Cortex of kidney (tissue), 1 donor: ENCODE measurements at places on chromosomes 5 and 9.

DNA sequence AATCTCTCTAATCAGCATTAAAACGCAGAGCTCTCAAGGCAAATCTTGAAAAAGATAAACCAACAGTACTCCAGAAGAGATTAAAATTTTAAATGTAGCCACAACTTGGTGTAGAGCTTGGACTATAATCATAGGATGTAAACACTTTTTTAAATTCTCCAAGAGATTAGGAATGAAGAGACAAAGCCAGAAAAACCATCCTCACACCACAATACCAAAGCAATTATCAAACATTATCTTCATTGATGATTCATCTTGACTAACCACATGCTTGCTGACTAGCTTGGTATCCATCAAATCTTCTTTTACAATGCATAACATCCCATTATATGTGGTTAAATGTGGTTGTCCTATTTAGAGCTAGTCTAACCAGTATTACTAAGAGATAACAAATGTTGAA lies 815.1 kb downstream of the TLE1 start:
- DNase-seq = no peak

- DNase-seq = no peak
Measured at GRCh38 chr5:116504593-116505166, 69.9 kb downstream of the SEMA6A start.

DNA sequence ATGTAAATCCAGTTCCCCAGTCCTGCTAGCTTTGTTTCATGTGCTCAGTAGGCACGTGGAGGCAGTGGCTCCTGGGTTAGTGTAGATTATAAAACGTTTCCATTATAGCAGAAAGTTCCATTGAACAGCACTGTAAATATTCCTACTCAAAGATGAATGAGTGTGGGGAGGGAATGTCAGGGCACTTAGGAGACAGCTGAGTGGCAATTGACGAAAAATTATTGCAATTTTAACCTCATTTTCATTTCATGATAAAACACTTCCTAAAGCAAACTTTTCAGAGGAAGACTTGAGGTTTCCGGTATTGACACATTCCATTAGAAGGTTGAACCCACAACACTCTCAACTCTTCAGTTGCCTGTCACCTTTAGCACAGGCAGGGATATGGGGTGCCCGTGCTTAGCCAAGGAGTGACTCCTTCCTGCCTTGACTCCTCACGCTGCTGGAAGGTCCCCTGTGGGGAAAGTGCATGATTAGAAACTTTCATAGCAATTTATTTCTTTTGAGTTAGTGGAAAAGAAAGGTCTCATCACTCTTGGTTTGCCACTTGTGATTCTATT lies 41.2 kb downstream of the SLC46A2 start:
- no peak for DNase-seq

GRCh38 chr9:117464941-117465616 lies 50.2 kb upstream of the ASTN2 start:
- no peak for DNase-seq

GRCh38 chr5:173317091-173317730 lies 11.0 kb downstream of the STC2 start:
- DNase-seq = no peak

GRCh38 chr5:127596501-127596900 lies 52.4 kb upstream of the CTXN3 start:
- DNase-seq = no peak

DNA sequence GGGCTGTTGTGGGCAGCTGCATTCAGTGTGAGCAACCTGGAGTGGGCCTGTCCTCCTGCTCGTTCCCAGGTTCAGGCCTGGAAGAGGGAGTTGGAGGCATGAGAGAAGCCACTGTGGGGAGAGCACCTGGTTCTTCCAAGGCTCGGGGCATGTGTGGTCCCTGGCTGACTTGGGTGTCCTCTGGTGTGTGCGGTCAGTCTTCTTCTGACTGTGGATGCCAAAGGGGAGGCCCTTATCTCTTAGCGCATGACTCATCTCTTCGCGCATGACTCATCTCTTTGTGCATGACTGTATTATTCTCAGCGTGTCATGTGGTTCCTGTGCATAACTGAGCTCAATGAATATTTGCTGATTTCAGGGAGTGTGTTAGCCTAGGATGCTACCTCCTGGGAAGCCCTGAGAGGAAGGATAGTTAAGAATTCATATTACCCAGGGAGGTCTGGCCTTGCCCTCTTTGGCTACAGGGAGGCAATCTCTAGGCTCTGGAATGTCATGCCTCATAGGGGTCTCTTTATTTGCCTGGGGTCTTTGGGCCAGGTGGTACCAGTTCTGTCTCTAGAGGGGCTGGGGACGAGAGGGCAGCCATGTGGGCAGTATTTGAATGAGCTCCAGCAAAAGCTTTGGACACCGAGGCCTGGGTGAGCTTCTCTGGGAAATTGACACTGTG lies 188.7 kb downstream of the HSPA4 start:
- no peak for DNase-seq

DNA sequence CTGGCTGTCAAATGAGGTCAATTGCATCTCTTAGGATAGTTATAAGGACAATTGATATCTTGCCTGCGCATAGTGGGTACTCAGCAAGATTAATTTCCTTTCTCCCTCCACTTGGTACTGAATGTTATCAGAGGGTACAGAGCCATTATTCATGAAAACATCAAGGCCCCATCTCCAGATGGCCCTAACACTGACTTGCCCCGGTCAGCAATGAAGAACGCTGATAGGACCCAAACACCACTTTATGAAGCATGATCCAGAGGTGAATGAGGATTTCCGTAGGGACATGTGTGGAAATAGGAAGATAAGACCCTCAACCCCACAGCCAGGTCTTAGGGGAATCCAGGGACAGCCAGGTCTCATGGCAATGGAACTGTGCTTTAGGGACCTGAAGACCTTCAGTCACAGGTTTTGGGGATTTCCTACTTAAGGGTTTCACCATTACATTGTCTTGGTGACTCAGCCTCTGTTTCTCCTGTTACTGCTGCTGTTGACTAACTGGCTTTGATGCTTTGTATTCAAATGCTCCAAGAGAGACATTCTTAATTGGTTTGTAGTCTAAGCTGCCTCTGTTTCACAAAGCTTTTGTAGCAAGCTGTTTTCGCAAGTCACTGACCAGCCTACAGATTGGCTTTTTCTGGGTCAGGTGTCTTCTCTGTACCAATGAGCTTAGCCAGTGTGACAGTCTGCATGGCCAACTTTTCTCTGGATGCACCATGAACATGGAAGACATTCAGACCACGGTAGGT lies 35.3 kb upstream of the IQGAP2 start:
- DNase-seq = no peak

GRCh38 chr5:26245321-26245720 lies 793.1 kb downstream of the CDH9 start:
- no peak for DNase-seq

GRCh38 chr5:10894445-10895054 lies 133.5 kb upstream of the DAP start:
- DNase-seq = no peak

DNA sequence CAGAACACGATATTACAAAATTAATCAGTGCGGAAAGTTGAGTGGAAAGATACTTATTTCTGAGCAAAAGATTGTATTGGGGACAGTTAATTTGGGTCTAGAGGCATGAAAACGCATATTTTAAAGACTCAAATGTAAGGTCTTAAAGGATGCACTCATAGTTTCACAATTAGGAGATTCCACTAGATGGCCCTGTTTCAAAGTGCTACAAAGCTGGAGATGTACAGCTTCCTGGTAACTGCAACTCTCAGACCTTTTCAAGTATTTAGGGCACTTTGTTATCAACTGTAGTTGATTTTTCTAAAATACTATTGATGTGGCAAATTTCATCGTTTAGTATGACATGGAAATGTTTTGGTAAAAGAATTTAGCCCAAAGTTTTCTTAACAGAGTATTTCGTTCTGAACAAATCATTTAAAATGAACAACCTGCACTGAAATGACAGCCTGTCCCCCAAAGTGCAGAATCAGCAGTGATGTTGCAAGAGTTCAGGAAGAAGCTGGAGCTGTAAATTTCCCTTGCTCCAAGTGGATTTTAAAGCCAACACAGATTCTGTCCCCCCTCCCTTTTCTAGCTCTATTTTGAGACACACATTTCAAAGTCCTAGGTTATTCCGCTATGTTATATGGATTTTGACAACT lies 16.2 kb upstream of the NDUFB6 start:
- no peak for DNase-seq

GRCh38 chr5:759781-760362 lies 24.7 kb downstream of the ZDHHC11B start:
- DNase-seq = no peak

DNA sequence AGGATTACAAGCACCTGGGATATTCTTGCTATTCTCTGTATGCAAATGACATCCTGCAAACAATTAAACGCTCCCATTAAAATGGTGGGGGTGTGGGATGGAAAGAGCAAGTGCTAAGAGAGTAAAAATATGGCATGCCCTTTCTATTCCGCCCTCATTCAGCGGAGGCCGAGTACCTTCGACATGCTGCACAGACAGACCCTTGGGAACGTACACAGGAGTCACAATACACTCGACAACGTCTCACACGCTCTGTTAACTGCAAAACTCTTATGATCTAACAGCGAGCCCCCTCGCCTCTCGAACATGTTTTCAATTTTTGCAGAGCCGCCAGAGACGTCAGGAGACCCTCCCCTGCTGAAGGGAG lies 322.2 kb downstream of the CEMIP2 start:
- no peak for DNase-seq

DNA sequence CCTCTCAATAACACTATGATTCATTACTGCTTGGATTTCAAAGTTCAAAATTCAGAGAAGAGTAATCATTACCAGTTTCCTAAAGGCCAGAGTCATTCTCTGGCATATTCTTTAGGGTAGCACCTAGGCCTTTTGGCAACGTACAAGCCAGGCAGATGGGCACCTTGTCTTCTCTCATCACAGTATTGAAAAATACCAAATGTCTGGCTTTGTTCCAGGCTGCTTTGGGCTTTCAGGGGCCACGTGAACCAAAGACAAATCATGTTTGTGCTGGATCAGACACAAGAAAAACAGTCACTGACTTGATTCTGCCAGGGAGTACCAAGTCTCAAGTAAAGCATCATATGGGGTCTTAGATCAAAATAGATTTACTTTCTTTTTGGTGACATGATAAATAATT lies 15.5 kb downstream of the MEGF9 start:
- no peak for DNase-seq

DNA sequence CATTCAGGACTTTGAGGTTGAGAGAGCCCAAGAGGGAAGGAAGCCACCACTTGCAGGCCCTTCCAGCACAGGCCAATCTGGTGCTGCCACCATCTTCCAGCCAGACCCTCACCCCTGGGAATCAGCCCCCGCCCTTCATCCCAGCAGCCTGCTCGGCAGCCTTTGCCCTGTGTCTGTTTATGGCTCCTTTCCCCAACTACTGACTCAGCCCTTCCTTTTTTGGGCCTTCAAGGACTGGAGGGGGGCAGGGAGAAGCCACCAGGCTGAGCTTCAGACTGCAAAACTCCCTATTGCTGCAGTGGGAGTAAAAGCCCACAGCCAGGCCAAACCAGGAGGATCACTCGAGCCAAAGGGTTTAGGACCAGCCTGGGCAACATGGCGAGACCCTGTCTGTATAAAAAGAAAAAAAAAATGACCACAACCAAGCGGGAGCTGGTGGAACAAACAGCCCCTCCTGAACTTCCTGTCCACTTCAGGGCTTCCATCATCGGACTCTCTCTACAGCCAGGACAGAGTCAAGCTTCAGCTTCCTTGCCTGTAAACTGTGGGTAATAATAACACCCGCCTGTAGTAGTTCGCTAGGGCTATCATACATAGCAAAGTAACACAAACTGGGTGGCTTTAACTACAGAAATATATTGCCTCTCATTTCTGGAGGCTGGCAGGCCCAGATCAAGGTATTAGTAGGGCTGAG lies 85.9 kb upstream of the IL17B start:
- DNase-seq = no peak

DNA sequence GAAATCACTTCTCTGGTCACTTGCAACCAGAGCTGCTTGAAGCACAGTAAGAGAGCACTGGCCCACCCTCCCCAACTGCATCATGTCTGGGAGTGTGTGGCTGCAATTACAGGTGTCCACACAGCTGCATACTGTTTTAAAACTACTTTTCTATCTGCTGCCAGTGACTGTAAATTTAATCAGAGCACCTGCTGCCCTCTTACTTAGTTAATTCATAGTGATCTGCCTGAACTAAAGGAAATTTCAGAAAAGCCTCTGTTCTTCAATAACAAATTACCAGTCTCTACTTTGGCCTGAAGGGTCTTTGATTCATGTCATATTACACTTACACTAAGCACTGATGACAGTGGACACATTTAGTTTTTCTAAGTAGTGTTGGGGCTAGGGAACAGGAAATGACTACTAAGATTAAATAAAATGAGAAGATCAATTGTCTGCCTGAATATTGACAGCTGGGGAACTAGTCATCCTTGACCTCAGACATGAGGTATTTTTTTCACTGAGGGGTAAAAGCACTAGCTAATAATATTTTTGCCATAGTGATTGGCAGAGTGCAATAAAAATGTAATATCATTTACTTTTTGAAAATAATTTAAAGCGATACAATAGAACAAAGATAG lies 788.9 kb upstream of the GRAMD2B start:
- DNase-seq = no peak

- no peak for DNase-seq
Measured at GRCh38 chr5:1297243-1297642, 2.4 kb upstream of the TERT start.
